Peyer's patch (tissue), 4 donors: ENCODE measurements at places on chromosomes 5 and 9. TPM values are rescaled to one million over a fixed set of nuclear protein-coding genes. Genes with fewer than 3 reads are reported as not detected.

Gene QRFP
- not detected for total RNA-seq

Gene OR1J2
- not detected for total RNA-seq

DNA sequence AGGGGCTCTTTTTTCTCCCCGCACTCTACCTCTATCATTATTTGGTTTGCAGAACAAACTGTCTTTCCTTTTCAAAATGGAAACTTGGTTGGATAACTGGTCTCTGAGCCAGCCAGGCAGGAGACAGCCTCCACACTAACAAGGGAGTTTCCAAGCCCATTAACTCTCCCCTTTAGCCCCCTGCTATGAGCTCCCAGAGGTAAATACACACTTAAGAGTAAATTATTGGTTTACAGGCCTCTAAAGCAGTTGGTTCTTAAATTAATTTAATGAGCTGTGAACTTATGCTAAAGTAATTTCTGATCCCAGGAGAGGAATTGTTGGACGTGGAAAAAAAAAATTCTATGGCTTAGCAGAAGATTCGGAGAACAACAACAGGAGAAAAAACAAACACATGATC, 30.3 kb downstream of the EPB41L4A start:
- no peak for DNase-seq

GRCh38 chr5:43231977-43232376, 40.0 kb downstream of the NIM1K start:
- no peak for DNase-seq

DNA sequence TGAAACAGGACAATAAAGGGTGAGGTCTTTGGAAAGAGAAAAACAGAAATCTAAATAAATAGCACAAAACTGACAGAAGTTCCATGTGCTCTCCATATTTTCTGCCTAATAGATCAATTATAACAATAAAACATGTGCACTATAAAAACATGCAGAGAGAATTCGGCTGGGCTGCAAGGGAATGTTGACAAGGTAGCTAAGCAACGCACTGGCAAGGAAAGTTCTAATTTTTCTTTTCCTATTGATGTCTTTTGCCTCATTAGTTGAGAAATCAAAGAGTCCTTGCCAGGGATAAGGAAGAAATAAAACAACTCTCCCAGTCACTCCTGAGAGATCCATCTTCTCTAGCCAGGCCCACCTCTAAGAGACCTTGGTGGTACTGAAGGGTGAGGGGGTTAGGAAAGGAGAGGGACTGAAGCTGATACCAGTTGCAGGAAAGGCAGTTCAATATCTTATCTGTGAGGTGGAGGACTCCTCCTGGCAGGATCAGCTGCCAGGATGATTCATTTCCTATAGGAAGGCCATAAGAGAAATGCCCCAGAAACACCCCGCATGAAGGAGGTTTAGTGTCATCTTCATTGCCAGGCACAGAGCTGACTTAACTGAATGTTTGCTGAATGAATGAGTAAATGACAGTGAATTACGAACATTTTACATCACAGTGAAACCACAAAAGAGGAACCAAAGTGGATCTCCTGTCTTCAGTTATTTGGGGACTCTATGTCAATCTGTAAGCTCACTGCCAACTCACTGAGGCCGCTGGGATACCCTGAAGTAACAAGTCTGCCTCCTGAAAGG, 63.7 kb upstream of the IFNK start:
- DNase-seq: no peak

Gene ZBTB5
- total RNA-seq: 9.1 TPM

Gene AQP7
- 119 TPM for total RNA-seq
